Head of caudate nucleus (tissue), 42 donors: ENCODE measurements at places on chromosomes 12 and 14.

GRCh38 chr14:104973135-104973384, 5.1 kb downstream of the AHNAK2 start:
- DNase-seq: peak; percentile 49

DNA sequence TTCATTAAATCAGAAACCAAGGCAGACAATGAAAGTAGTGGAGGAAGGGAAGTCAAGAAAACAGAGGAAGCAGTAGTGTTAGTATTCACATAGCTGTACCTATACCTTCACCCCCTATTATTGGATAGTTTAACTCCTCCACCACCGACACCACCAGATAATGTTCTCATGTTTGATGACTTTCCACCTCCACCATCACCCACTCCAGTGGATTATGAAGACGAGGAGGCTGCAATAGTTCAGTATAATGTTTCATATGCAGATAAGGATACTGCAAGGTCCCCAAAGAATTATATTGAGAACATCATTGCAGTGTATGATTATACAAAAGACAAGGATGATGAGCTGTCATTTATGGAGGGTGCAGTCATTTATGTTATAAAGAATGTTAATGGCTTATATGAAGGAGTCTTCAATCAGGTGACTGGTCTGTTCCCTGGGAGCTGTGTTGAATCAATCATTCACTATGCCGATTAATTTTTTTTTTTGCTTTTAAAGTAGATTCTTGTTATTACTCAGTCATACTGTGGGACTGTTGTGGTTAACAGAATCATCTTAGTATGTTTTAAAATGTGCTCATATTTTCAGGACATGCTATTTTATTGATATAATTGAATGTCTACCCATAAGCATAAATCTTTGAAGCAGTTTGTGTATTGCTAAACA, 32.2 kb upstream of the KTN1 start:
- DNase-seq: no peak

- DNase-seq: no peak
These were observed 33.3 kb downstream of the COCH start for GRCh38 chr14:30907659-30908057.

DNA sequence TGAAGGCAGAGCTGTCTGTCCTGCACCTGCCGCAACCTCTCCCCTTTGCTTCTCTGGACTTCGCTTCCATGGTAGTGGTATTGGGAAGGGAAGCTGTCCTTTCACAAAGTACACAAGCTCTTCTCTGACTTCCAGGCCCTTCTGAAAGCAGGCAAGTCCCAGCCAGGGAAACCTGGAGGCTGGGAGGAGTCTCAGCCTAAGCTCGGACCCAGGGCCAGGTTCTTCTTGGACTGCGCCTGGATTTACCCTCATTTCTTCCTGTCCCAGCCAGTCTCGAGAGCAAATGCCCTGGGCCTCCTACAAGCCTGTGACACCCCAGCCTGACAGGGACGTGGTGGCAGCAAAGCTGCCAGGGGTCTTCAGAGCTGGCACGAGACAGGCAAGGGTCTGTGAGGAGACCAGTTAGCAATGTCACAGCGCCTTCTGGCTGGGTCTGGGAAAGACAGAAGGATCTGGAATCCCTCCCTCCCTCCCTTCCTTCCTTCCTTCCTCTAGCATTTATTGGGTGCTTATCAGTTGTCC, 22.4 kb downstream of the ISCA2 start:
- DNase-seq: no peak

DNA sequence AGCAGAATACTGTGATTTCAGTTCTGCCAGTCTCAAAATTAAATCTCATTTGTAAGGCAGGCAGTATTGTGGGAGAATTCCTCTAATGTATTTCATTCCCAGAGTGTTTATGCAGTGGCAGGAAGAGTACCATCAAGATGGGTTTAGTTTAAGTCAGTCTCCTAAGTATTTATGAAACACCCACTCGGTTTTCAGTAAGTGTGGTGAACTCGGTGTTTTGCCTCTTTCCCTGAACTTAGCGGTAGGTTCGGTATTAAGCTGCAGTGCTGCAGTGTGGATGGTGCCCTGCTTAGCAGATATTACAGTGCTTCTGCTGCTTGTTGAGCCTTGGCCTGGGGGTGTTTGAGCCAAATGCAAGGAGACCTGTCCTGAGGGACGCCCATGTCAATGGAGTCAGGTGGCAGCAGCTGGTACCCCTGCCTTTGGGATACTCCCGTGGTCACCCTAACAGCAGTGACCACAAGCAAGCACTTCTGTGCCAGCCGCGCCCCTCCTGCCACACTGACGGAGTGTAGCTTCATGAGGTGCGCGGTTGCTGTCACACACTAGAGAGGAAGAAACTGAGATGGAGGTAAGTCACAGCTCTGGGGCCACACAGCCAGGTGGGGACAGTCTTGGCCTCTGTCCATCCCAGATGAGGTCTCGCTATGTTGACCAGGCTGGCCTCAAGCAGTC, 15.8 kb downstream of the COA8 start:
- no peak for DNase-seq

DNA sequence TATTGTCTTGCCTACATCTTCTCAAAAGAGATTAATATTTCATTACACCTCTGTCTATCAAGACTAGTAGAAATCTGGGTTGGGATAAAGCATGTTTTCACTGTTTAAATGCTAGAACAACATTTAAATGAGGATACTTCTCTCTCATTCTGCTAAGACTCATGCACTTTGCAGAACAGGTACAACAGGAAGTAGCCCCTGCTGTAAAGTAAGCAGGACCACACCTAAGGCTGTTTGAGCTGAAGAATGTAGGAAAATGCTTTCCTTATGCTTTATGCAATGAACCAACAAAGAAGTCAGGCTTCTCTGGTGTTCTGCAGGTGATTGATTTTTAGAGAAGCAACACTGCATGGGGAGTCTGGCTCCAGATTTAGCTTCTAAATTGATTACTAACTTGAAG, 89.4 kb downstream of the PAX9 start:
- DNase-seq: no peak

- DNase-seq: peak; percentile 42
These were observed 33.5 kb upstream of the EVL start for GRCh38 chr14:100031506-100032281.

DNA sequence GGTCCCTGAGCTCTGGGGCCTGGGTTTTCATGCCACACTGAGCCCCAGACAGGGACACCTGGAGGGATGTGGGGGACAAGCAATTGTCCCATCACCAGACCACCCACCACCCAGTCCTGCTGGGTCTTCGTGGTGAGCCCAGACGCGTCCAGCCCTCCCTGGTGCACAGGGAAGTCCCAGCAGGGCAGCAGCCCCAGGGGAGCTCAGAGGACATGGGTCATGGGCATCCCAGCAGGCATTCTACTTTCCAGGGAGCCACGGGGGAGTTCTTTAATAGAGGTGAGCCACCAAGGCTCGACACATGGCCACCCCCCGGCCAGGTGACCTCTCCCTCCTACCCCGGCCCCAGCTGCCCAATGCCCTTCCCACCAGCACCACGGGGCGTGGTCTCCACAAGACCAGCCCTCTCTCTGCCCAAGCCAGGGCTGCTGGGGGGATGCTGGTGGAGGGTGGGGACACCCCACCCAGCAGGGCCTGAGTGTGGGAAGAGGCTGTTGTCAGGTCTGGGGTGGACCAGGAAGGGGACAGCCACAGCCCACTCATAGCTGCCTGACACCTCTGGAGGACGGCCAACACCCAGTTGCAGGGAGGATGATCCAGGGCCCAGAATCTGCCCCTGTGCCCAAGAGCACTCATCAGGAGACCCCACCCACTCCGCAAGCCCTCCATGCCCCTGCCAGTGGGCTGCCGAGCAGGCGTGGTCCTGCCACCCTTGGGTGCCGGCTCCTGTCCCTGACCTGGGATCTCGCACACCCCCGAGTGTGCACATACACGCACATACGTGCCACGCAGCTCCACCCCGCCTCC, 14.1 kb downstream of the AKT1 start:
- DNase-seq: no peak
